ENCODE measurements at places on chromosomes 2 and 18.

GRCh38 chr2:165499131-165499530 is 29.6 kb downstream of the CSRNP3 start:
- peak; percentile 8 for DNase-seq

DNA sequence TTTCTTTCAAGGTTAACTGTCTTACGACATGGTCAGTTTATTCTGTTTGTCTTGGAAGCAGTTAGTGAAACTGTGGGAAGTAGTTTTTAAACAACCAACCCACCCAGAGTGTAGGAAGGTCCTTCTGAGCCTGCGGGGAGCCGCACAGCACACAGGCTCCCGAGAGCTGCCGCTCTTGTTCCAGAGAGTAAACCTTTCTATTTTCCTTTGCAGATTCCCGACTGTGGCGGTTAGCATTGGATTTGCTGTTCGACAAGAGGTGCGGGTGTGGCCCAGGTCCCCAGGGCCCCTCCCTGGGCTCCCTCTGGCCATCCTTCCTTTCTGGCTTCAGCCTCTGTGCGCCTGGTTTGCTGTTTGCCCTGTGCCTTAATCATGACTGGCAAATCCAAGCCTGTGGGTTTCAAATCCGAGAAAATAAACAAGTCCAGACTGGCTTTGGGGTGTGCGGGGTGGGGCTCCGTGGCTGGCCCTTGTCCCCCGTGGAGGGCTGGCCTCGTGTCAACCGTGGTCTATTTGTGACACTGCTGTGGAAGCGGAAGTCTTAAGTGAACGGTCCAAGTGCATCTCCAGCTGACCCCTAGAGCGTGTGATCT is 30.7 kb downstream of the IMPA2 start:
- DNase-seq, result no peak

DNA sequence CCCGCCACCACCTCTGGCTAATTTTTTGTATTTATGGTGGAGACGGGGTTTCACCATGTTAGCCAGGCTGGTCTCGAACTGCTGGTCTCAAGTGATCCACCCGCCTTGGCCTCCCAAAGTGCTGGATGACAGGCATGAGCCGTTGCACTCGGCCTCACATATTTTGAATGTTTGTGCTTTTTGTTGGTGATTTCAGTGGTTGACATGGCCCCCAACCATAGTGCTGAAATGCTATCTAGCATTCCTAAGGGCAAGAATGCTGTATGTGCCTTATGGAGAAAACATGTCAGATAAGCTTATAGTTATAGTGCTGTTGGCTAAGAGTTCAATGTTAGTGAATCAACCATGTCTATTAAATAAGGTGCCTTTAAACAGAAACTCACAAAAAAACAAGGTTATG is 8.9 kb downstream of the ZAP70 start:
- DNase-seq, result no peak

- DNase-seq, result no peak
These were observed 13.8 kb downstream of the HS1BP3 start for GRCh38 chr2:20637147-20637546.

GRCh38 chr2:44692821-44693220 is 248.7 kb upstream of the SIX3 start:
- DNase-seq, result no peak

- DNase-seq, result no peak
These were observed 257.3 kb upstream of the CXCR4 start for GRCh38 chr2:136375017-136375901.

GRCh38 chr2:236675051-236675450 is 105.4 kb downstream of the ACKR3 start:
- DNase-seq, result no peak

DNA sequence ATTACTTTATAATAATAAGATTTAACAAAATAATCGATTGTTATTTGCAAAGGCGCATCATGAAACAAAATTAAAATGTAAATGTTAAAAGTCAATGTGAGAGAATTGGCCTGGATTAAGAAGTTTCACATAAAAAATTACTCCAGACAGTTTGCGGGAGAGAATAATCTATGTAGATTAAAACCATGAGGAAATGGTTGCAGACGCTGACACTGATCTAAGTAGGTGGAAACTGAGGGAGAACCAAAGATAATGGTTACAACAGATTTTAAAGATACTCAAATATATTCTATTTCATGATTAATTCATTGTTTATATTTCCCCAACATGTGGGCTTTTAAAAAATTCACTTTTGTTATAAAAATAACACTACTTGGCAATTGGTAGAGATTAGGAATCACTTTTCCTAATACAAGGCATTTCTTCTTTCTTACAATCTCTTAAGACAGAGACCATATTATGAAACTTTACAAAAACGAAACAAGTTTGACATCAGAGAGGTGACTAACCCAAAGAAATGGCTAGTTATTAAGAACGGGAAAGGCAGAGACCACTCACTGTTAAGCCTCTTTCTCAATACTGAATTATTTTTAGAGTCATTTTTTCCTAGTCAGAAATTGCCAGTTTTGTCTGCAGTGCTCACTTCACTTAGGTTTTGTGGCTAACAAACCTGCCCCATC is 1.6 kb downstream of the KANSL1L start:
- DNase-seq, result peak; percentile 64

DNA sequence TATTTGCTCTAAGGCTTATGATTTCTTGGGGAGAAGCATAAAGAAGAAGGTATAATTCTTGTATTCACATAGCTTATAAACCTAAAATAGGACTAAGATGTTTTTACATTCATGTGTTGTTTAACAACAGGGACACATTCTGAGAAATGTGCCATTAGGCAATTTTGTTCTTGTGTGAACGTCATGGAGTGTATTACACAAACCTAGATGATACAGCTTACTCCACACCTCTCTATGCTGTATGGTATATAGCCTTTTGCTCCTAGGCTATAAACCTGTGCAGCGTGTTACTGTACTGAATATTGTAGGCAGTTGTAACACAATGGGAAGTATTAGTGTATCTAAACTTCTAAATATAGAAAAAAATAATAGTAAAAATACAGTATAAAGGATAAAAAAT is 92.1 kb downstream of the PHLPP1 start:
- DNase-seq, result no peak

- DNase-seq, result no peak
These were observed 55.9 kb downstream of the ACVR1C start for GRCh38 chr2:157572725-157573124.

DNA sequence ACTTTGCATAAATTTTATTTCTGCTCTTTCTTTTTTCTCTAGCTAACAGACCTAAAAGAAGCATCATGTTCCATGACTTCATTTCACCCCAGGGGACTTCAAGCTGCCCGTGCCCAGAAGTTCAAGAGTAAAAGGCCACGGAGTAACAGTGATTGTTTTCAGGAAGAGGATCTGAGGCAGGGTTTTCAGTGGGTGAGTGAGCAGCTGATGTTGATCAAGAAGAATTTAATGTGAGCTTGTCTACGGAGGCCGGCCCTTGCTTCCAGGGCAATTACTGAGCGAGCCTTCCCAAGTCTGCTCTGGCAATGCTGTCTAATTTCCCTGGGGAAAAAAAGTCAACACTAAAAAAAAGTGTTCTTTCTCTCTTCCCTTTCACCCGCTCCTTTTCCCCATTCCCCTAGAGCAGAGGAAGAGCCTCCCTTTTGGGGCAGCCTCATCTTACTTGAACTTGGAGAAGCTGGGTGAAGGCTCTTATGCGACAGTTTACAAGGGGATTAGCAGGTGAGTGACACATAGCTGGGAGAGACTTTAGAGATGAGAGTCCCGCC is 1.2 kb downstream of the CDK15 start:
- DNase-seq, result peak; percentile 72

- DNase-seq, result no peak
These were observed 540 bp downstream of the ATP9B start for GRCh38 chr18:79069717-79070151.

DNA sequence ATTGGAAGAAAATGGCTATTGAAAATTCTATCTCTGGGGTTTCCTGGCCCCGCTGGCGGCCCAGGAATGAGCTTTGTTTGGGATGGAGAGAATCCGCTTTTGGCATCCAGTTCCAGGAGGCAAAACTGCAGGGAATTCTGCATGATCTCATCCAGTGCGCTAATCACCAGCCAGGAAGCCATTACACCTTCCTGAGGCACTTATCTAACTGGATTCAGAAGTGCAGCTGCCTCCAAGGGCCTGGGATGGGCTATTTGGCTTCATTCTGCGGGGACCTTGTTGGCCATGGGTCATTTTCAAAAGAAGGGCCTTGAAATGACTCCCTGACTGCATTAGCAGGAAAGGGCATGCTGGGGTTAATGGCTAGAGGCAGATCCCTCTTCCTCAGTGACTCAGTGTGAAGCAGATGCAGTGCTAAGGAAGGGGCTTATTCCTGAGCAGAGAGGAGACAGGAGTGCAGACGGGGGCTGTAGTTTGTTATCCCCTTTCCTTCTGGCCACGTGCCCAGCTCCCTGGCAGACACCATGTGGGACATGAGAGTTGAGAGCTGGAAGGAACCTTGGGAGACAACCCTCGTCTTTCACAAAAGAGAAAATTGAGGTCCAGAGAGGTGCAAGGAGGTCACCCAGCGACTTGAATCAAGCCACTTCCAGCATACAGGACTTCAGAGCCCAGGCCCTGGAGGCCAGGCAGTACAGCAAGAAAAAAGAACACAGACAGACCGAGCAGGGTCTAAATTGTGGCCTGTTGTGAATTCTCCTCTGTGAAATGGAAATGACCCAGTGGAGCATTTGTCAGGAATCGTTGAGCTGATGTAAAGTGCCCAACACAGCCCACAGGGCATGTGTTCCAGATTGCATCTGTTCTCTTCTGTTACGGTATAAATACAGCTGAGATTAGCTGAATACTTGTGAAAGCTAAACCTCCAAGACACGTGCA is 161.8 kb downstream of the PRKCE start:
- DNase-seq, result no peak

- DNase-seq, result no peak
These were observed 47.3 kb downstream of the RFTN2 start for GRCh38 chr2:197628043-197628500.

DNA sequence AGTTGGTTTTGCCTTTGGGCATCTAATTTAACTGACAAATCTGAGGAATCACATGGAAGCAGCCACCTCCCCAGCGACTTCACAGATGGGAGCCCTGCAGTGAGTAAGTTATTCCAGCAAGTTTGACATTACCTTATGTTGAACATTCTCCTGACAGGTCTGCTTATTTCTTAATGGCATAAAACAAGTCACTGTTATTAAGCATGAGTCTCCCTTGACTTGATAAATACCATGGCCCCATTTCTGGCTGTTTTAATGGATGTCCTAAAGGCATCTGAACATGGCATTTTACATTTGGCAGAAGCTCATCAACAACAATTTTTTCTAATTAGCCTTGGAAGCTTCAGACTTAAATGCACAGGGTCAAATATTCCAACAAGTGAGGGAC is 92.6 kb upstream of the CREB1 start:
- no peak for DNase-seq

- no peak for DNase-seq
These were observed 11.1 kb downstream of the SNTG2 start for GRCh38 chr2:961786-962185.

DNA sequence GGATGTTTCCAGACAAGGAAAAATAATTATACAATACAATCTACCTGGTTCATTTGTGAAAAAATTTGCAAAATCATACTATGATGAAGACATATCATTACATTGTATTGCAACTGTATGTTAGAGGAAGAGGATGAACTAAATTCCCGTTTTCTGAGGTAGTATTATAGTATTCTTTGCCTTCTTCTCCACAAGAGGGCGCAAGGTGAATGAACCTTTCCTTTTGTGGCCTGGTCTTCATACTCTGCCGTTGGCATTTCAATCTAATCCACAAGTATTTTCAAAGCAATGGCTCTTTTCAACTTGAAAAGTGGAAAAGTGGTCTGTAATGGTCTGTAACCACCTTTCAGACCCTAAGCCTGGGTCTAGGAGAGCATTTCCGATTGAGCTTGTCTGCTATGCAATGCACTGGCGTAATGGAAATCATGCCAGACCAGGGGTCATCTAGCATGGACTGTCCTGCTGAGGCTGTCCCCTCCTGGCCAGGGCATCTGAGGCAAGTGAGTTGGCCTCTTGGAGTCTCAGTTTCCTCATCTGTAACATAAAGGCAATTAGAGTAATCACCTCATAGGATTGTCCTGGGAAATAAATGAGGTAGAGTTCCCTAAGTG is 30.8 kb upstream of the ZNF396 start:
- DNase-seq, result peak; percentile 38

GRCh38 chr2:18820966-18821365 is 231.6 kb upstream of the NT5C1B start:
- DNase-seq, result no peak

GRCh38 chr18:42635378-42636048 is 480.0 kb downstream of the RIT2 start:
- no peak for DNase-seq

GRCh38 chr18:10971717-10972116 is 177.7 kb downstream of the PIEZO2 start:
- no peak for DNase-seq

- DNase-seq, result no peak
These were observed 62.9 kb upstream of the APCDD1 start for GRCh38 chr18:10391506-10391905.

- no peak for DNase-seq
These were observed 2.4 kb downstream of the TLX2 start for GRCh38 chr2:74516650-74517049.

DNA sequence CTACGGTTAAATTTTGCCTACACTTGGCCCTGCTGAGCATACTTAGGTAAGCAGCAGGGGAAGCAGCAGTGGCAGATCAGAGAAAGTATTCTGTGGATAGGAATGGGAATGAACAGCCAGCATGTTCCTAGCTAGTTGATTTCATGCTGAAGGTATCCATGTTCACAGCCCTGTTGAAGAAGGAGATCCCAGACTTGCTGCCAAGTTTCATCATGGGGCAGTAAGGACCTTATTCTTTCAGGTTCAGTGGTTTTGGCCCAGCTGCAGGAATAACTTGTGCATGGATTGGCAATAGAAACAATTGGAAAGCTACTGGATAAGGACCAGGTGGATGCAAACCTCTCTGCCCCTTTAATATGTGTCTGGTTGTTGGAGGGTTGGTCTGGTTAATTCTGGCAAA is 98.2 kb upstream of the TMEM178A start:
- no peak for DNase-seq

DNA sequence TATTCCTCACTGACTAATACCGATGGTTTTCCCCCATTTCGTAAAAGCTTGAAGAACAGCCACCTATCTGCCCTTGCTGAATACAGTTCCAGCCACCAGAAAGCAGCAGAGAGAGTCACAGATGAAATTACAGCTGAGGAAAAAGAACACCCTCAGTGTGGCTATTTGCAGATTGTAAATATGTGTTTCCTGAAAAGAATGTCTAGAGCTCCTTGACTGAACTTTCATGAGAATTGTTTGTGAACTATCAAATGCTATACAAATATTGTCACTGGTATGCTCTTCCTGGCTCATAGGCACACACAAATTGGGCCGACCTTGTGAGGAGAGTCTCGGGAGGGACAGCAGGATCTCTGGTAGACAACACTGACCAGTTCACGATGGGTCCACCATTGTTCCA is 58.1 kb upstream of the TTC39C start:
- DNase-seq, result no peak

GRCh38 chr2:230077851-230078547 is 9.3 kb upstream of the SLC16A14 start:
- no peak for DNase-seq

Data from AG09309 (cell line).